ENCODE measurements at places on chromosomes 11 and 22. TPM values are rescaled to one million over a fixed set of nuclear protein-coding genes. Genes with fewer than 3 reads are reported as not detected.

The EFCAB6 gene
- total RNA-seq: 0.50 TPM

The YWHAH gene
- 236 TPM for total RNA-seq

The BEST1 gene
- not detected for total RNA-seq

The RAB6A gene
- 40.2 TPM for total RNA-seq

The PPFIBP2 gene
- total RNA-seq: 7.4 TPM

The TTLL12 gene
- total RNA-seq: 35.6 TPM

The TRAF6 gene
- total RNA-seq: 7.7 TPM

The CLTCL1 gene
- total RNA-seq: 7.3 TPM

The MS4A3 gene
- total RNA-seq: not detected

The BTG4 gene
- total RNA-seq: not detected

The PDE3B gene
- 0.03 TPM for total RNA-seq

The MYBPC3 gene
- total RNA-seq: not detected

DNA sequence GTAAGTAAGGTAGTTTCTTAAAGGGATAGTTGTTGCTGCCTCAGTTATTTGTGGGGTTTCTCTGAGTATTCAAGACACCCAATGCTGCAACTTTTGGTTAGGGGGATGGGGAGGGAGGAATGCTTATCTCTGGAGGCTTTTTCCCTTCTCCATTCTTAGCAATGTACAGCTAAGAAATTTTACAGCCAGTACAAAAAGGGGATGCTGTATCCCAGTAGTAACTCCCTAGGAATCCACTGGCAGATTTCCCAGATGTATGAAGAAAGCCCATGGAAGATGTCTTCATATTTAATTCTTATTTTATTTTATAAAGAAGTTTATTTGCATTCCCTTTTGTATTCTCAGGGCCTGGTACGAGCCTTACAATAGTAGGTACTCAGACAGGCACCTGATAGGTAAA lies 154.8 kb downstream of the ENTHD1 start:
- H3K27ac ChIP-seq: no peak overlapping the region
- DNase-seq: no peak
- no peaks in the 10 kb centered on the region for H3K4me1 ChIP-seq
- peaks cover 29% of the 10 kb centered on the region for H3K27me3 ChIP-seq
- H3K4me3 ChIP-seq: no peak overlapping the region

- no peak overlapping the region for H3K4me3 ChIP-seq
- H3K27me3 ChIP-seq: peaks cover 48% of the 10 kb centered on the region
- H3K36me3 ChIP-seq: no peaks in the 10 kb centered on the region
Observed at GRCh38 chr11:2802389-2803185, 83.0 kb downstream of the CDKN1C start.

DNA sequence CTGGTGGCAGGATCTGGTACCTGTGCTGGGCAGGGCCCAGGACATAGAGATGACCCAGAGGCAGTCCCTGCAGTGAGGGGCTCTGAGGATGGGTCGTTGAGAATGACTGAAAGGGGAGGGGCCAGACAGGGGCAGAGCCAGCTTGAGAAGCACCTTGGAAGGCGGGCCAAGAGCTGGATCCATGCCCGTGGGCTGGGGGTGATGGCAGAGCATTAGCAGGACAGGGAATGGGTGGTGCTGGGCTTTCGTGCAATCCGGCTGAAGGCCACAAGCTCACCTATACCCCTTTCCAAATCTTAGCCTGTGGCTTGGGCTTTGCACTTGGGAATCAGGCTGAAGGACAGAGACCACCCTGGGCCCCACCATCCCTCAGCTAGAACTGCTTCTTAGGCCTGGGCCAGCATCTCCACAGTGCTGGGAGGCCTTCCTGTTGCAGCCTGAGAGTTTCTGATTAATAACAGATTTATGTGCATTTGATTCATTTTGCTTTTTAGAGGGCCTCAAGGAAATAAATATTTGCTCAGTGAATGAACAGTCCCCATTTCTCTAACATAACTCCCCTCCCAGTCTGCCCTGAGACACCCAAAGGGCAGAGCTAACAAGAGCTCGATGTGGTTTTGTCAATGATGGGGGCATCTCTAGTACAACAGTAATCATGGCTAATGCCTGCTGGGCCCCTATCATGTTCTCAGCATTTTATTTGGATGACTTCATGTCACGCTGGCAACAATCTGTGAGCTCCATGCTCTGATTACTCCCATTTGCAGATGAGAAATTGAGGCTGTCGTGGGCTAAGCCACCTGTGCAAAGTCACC lies 39.3 kb downstream of the RIBC2 start:
- H3K27ac ChIP-seq: no peak overlapping the region
- no peaks in the 10 kb centered on the region for H3K36me3 ChIP-seq
- no peak for DNase-seq
- no peaks in the 10 kb centered on the region for H3K4me1 ChIP-seq
- H3K27me3 ChIP-seq: no peaks in the 10 kb centered on the region

- peaks cover 21% of the 10 kb centered on the region for H3K4me1 ChIP-seq
- DNase-seq: peak; percentile 48
- H3K27me3 ChIP-seq: no peaks in the 10 kb centered on the region
- H3K36me3 ChIP-seq: peaks cover 4% of the 10 kb centered on the region
- peak overlapping the region; percentile 52 for H3K4me3 ChIP-seq
Observed at GRCh38 chr11:111978028-111978771, 41.1 kb downstream of the DIXDC1 start.

DNA sequence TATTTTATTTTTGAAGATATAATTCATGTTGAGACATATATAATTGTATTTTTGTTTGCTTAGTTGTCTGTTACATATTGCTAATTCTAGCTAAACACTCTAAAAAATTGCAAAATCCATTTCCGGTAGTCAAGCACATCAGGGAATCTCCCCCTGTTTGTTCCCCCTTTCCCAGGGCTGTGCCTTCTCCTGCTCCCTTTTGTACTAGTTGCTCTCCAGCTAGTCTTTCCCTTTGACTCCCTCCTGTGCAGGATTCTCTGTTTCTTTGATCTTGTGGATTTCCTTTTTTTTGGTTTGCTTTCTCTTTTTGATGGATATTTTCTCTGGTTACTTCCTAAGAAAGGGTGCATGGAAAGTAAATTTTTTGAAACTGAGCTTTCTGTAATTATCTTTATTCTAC lies 188.1 kb upstream of the PLET1 start:
- H3K4me3 ChIP-seq: no peak overlapping the region
- DNase-seq: no peak
- no peaks in the 10 kb centered on the region for H3K4me1 ChIP-seq
- no peaks in the 10 kb centered on the region for H3K36me3 ChIP-seq
- H3K27me3 ChIP-seq: no peaks in the 10 kb centered on the region

- no peak overlapping the region for H3K4me3 ChIP-seq
- peak; percentile 21 for DNase-seq
- no peak overlapping the region for H3K27ac ChIP-seq
- no peaks in the 10 kb centered on the region for H3K27me3 ChIP-seq
- H3K4me1 ChIP-seq: no peaks in the 10 kb centered on the region
Observed at GRCh38 chr22:49211176-49211575, 616.5 kb downstream of the BRD1 start.

DNA sequence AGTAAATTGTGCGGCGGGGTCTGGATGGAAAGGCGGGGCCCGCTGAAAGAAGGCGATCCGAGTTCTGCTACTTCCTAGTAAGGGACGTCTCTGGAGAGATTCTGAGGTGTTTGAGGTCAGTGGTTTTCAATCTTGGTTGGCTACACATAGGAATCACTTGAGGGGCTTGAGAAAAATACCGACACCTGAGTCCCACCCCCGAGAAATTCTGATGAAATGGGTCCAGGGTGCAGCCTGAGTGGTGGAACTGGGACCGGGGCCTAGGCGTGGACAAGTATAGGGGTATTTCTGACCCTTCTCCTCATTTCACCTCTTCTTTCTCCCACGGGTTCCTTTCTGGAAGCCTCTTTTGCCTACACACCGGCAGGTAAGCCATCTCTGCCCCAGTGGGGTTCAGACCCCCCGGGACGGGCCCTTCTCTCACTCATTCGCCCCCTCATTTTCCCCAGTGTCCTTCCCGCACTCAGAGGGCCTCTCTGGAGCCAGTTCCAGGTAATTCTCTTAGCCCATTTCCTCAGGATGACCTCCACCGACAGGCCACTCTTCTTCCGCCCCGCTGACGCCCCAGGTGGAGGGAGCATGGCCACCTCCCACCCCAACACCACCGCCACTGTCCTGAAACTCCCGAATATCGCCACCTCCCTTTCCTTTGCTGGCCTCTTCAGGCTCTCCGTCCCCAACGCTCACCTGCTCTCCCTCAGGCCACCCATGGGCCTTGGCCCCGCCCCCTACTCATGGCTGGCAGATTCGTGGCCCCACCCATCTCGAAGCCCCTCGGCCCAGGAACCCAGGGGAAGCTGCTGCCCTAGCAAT lies 11.8 kb downstream of the ROBO3 start:
- 0 out of 2 replicates have a peak overlapping the region, but pooled peaks have one; percentile 91 for H3K27ac ChIP-seq
- H3K4me3 ChIP-seq: peak overlapping the region; percentile 47
- H3K36me3 ChIP-seq: no peaks in the 10 kb centered on the region

- no peak overlapping the region for H3K4me3 ChIP-seq
- DNase-seq: no peak
- no peaks in the 10 kb centered on the region for H3K27me3 ChIP-seq
- no peaks in the 10 kb centered on the region for H3K4me1 ChIP-seq
- no peaks in the 10 kb centered on the region for H3K36me3 ChIP-seq
Observed at GRCh38 chr11:91247009-91247735, 977.4 kb upstream of the FAT3 start.

DNA sequence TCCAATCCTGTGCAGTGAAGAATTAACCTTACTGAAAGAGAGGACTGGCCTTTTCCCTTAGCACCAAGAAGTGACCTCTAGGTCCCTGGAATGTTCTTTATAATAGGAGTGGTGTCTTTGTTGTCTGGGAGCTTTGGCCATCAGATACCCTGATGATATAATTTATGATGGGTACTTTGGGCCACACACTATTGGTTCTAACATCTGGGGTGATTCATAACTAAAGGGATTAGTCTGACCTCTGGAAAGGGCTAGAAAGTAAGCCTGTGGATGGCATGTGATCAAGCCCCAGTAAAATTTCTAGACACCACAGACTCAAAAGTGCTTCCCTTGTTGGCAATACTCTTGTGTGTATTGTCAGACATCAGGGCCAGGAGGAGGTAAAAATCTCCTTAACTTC lies 891.2 kb downstream of the KCNA4 start:
- no peak overlapping the region for H3K4me3 ChIP-seq
- H3K27ac ChIP-seq: no peak overlapping the region
- DNase-seq: no peak
- H3K4me1 ChIP-seq: peaks cover 10% of the 10 kb centered on the region

DNA sequence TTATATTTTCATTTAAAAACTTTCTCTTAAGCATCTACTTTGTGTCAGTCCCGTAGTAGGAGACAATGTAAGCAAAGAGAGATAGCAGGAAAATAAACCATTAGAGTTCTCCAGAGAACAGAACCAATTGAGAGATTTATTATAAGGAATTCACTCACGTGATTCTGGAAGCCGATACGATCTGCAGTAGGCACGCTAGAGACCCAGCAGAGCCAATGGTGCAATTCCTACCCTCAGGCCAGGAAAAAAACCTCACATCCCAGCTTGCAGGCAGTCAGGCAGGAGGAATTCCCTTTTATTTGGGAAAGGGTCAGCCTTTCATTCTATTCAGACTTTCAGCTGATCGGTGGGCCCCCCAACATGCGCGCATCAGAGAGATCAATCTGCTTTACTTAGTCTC lies 7.3 kb upstream of the PLEKHA7 start:
- H3K27ac ChIP-seq: no peak overlapping the region
- no peak overlapping the region for H3K4me3 ChIP-seq
- no peak for DNase-seq
- H3K36me3 ChIP-seq: no peaks in the 10 kb centered on the region
- no peaks in the 10 kb centered on the region for H3K4me1 ChIP-seq

- peaks cover 9% of the 10 kb centered on the region for H3K4me1 ChIP-seq
- peak; percentile 70 for DNase-seq
- no peaks in the 10 kb centered on the region for H3K27me3 ChIP-seq
- peak within 1 kb of the TSS; percentile 38 for H3K27ac ChIP-seq
- H3K36me3 ChIP-seq: no peaks in the 10 kb centered on the region
Observed at GRCh38 chr11:122655527-122656072, at the start of gene UBASH3B. Gene UBASH3B, plus strand, starts transcription at chr11:122655722. Its CDS starts 328 bp downstream, at chr11:122656050.

GRCh38 chr11:129658526-129658867 lies 157.2 kb upstream of the TMEM45B start:
- no peaks in the 10 kb centered on the region for H3K4me1 ChIP-seq
- no peak for DNase-seq
- no peak overlapping the region for H3K4me3 ChIP-seq
- H3K27ac ChIP-seq: no peak overlapping the region
- no peaks in the 10 kb centered on the region for H3K36me3 ChIP-seq

DNA sequence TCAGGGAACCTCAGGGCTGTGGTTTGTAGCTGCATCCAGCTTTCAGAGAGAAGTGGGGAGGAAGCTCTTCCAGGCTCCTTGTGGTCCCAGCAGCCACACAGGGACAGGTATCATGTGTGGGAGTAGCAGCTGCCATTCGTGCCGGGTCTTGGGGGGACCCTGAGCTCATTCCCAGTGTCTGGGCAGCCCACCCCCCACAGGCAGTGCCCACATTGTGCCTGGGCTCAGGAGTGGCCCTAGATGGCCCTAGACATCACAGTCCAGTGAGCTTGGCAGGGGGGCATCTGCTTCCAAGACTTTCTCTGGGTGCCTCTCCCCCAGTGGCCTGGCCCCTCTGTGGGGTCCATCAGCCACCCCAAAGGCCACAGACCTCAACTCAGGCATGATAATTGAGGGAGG lies 619.7 kb downstream of the BRD1 start:
- no peak overlapping the region for H3K4me3 ChIP-seq
- H3K4me1 ChIP-seq: no peaks in the 10 kb centered on the region
- H3K27me3 ChIP-seq: no peaks in the 10 kb centered on the region
- DNase-seq: no peak

- H3K36me3 ChIP-seq: peaks cover 71% of the 10 kb centered on the region
- H3K4me1 ChIP-seq: peaks cover 16% of the 10 kb centered on the region
- DNase-seq: no peak
- H3K4me3 ChIP-seq: no peak overlapping the region
- no peak overlapping the region for H3K27ac ChIP-seq
Observed at GRCh38 chr22:37501610-37502341, 15.6 kb upstream of the MFNG start.

GRCh38 chr22:30252411-30253204 lies 6.0 kb upstream of the LIF start:
- peaks cover 79% of the 10 kb centered on the region for H3K4me1 ChIP-seq
- H3K27ac ChIP-seq: peak overlapping the region; percentile 88
- peaks cover 15% of the 10 kb centered on the region for H3K36me3 ChIP-seq
- no peak for DNase-seq
- no peaks in the 10 kb centered on the region for H3K27me3 ChIP-seq

DNA sequence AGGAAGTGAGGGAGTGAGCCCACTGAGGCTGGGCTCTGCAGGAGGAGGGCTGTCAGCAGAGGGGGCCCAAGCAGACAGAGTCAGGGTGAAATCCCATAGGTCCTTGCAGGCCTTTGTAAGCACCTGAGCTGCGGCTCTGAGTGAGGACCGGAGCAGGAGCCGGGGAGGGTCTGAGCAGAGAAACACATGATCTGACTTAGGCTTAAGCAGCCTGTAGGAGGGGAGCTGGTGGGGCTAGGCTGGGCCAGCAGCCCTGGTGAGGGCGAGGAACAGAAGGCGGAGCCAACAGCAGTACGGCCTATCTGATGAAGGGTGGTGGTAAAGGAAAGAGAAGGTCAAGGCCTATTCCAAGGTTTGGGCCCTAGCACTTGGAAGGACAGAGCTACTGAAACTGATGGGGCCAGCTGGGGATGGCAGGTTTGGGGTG lies 26.9 kb upstream of the CBX7 start:
- H3K4me1 ChIP-seq: peaks cover 58% of the 10 kb centered on the region
- H3K27me3 ChIP-seq: no peaks in the 10 kb centered on the region
- H3K4me3 ChIP-seq: no peak overlapping the region
- no peaks in the 10 kb centered on the region for H3K36me3 ChIP-seq

Data from SJSA1 (cell line).